ENCODE measurements at places on chromosomes 4 and X.

DNA sequence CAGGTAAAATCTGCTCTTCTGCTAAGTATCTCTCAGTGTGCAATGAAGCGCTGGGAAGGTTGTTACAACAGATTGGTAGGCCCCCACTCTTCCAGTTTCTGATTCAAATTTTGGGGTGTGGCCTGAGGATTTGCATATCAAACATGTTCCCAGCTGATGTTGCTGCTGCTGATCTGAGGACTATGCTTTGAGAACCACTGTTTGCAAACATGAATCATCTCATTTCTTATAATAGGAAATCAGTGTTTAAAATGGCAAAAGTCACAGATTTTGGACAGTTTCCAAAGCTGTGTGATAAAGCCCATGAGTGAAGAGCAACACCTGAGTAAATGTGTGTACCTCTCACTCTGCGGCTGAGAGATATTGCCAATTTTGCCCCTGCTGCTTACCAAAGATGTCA is 36.2 kb upstream of the NDNF start:
- no peak for DNase-seq

GRCh38 chrX:134544135-134544512 is 84.2 kb downstream of the HPRT1 start:
- DNase-seq: no peak

- DNase-seq: no peak
Measured at GRCh38 chrX:31366041-31366440, 294.2 kb upstream of the FTHL17 start.

DNA sequence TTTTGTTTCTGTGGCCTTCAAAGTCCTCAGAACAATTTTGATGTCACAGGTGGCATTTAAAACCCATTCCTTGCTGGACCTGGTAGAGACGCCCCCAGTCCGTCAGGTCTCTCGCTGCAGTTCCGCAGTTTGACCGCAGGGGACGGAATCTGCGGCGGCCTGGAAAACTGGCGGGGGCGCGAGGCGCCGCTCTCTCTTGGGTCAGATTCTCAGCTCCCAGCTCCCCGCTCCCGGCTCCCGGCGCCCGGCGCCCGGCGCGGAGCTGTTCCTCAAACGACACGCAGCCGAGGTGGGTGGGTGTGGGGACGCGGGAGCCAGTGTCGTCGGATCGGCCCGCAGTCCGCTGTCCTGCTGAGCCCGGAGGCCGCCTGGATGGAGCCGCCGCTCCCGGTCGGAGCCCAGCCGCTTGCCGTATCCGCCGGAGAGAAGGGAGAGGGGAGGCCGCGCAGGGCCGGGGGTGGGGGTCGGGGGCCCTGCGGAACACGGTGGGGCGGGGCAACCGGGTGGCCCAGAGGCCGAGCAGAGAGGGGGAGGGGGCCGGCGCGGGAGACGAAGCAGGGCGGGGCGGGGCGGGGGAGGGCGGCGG is at the start of gene OCRL:
OCRL (plus strand) TSS at position 192 of the 586 bp plus-strand sequence; CDS start at position 373, 181 bp downstream.
- no peak for DNase-seq

- no peak for DNase-seq
Measured at GRCh38 chr4:142686081-142686480, 160.0 kb downstream of the INPP4B start.

GRCh38 chr4:77310931-77311330 is 153.9 kb downstream of the CCNG2 start:
- DNase-seq: no peak

DNA sequence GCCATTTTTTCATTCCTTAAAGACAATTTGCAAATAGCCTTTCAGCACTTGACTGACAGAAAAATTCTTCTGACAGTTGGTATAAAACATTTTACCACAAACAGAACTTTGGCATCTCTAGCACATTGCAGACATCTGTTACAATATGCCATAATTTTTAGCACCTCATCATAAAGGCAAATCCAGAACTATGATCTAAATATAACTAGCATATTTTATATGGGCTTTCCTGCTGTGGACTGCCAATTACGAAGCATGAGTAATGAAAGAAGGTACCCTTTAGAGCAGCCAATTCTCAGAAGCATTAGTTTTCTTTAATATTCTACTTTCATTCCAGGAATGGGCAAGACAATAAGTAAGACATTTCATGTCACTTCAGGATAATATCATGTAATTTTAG is 647.4 kb upstream of the GALNT7 start:
- no peak for DNase-seq

DNA sequence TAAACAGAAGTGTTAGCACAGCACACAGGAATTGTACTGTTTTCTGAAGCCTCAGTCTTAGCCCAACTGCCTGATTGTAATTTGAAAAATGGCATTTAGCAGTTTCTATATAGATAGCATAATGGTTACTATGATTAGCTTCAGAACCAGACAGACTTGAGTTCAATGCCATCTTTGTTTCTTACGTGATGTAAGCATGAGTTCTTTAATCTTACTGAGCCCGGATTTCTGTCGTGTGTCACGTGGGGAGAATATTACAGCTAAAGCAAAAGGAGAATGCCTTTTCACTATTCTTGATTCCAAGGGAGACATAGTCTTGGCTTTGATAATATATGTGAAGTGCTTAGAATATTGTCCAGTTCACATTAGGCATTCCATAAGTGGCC is 407.3 kb downstream of the STIM2 start:
- DNase-seq: no peak

DNA sequence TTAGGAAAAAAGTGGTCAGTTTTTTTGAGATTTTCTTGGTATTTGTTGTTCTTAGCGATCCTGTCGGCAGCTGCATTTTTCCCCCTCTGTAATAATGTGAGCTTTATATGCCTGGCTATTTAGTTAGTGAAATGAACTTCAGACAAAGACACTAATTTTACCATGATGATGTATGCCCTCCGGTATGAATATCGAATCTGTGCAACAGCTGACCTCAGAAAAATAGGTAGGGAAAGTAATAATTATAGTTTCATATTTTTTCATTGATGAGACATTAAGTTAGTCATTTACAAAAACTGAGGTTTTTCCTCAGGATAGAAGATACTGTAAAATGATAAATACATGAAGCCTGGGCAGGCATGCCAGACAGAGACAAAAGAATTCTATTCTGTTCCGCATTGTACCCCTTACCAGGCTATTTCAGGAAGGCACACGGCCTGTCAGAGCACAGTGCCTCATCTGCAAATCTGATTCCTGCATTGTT is 155.8 kb downstream of the SHROOM3 start:
- DNase-seq: no peak

GRCh38 chr4:47930971-47931804 is 16.8 kb upstream of the NFXL1 start:
- no peak for DNase-seq

DNA sequence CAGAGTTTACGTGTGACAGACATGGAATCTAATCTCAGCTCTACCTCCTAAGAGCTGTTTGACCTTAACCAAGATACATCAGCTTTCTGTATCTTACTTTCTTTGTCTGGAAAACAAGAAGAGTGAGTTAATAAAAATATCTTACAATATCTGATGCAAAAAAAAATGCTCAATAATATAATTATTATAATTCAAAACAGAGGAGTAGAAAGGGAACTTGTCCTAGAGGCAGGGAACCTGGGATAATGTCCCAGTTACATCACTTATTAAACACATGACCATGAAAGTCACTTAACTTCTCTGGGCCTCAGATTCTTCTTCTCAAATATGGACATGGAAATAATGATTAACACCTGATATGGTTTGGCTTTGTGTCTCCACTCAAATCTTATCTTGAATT is 256.1 kb downstream of the KLHL13 start:
- no peak for DNase-seq

- peak; percentile 81 for DNase-seq
Measured at GRCh38 chr4:109559983-109560686, at the start of gene MCUB. MCUB (plus strand) TSS chr4:109560246; CDS start chr4:109560338, 92 bp downstream.

- no peak for DNase-seq
Measured at GRCh38 chr4:172726001-172726423, 442.6 kb upstream of the GALNT7 start.

- DNase-seq: no peak
Measured at GRCh38 chr4:40648742-40649281, 19.1 kb upstream of the RBM47 start.

GRCh38 chr4:2515830-2516550 is 20.5 kb upstream of the FAM193A start:
- DNase-seq: no peak

GRCh38 chrX:36336751-36337150 is 417.2 kb downstream of the CFAP47 start:
- DNase-seq: no peak

DNA sequence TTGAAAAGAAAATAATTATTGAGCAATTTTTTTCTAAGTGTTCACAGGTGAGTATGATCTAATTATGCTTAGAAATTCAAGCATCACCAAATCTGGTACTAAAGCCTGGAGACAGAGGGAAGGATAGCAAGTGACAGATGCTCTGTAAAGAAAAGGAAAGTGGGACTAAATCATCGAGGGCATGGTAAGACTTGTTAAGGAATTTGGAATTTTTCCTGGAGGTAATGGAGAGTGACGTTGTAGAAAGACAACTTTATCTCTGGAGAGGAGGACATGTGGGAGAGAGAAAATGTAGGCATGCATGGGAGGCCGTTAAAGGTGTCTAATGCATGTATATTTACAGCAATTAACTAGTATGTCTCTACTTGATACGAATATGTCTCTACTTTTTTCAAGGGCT is 333.2 kb upstream of the ATOH1 start:
- no peak for DNase-seq

DNA sequence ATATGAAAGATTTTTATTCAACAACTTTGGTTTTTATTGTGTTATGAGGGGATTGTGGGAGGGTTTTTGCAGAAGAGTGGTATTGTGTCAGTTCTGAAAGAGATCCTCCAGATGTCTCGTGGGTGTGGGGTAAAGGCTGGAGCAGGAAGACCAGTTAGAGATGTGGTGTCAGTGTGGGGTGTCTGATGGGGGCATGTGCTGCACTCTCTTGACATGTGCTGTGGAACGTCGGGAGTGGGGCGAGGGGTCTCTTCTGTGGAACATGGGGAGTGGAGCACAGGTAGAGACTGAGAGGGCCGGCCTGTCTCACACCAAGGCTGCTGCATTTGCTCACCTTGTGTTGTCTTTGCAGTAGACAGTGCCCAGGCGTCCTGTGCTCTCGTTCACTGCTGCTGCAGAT is 37.6 kb downstream of the FAM193A start:
- no peak for DNase-seq

GRCh38 chrX:130981836-130982235 is 76.3 kb upstream of the ARHGAP36 start:
- DNase-seq: no peak

- DNase-seq: no peak
Measured at GRCh38 chr4:41365681-41366080, 109.0 kb downstream of the UCHL1 start.

GRCh38 chr4:163063891-163064290 is 102.8 kb downstream of the NAF1 start:
- no peak for DNase-seq

DNA sequence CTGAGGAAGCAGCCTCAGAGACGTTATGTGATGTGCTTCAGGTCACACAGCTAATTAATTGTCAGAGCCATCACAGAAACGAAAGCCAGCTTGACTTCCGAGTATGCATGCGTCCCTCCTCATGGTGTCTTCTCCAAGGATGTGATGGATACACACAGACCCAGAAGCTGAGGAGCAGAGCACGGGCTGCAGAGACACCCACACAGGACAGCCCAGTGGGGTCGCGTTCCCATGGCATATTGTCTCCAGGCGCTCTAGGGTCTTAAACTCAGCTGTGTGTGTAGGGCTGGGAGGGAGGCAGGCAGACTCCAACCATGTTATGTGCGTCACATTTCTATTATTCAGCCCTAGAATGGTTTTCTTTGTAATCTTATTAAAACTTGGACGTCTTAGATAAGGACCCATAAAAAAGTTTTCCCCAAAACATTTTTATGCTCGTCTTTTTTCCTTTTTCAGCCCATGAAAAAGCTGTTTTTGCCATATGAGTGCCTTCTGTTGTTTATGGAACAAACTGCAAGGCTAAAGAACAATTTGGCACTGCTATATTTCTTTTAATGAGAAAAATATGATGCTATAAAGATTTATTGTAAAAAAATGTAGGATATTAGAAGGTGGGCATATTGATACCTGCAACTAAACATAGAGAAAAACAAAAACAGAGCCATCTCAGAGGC is 48.5 kb downstream of the TENM3 start:
- no peak for DNase-seq

DNA sequence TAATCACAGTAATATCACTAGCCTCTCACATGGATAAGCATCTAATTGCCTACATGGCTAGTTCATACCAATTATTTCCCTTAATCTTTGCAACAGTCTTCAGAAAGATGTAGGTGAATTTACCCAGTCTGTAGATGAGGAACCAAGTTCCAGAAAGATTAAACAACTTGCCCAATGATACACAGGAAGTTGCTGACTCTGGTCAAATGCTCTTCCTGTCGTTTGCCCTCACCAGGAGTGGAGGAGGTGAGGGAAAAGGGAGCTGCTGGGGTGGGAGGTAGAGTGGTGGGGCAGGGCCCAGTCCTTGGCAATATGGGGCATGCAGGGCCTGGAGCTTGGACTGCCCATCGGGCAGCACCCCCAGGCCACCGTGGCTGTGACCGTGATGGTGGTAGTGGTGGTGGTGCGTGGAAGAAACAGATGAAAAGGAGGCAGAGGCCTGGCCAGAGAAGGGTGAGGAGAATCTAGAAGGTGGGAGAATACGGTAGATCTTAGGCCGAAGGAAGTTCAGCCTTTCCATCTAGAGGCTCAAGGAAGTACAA is 2.3 kb upstream of the KDM5C start:
- no peak for DNase-seq

All from activated gamma-delta T cell treated with anti-CD3 and anti-CD28 coated beads, Interleukin-2, amount 50 U/mL, for 16 hours (primary cell).